Suppressor macrophage treated with lipopolysaccharide for 1 hour (primary cell): ENCODE measurements at places on chromosomes 12 and 14.

GRCh38 chr14:61549425-61549824 lies 145.9 kb upstream of the HIF1A start:
- DNase-seq, result peak; percentile 82

GRCh38 chr12:78864870-78865463 lies 393 bp downstream of the SYT1 start:
- DNase-seq, result no peak

GRCh38 chr14:99471731-99472130 lies 8.9 kb downstream of the SETD3 start:
- DNase-seq, result no peak

GRCh38 chr14:39781466-39781865 lies 349.2 kb upstream of the FBXO33 start:
- no peak for DNase-seq

DNA sequence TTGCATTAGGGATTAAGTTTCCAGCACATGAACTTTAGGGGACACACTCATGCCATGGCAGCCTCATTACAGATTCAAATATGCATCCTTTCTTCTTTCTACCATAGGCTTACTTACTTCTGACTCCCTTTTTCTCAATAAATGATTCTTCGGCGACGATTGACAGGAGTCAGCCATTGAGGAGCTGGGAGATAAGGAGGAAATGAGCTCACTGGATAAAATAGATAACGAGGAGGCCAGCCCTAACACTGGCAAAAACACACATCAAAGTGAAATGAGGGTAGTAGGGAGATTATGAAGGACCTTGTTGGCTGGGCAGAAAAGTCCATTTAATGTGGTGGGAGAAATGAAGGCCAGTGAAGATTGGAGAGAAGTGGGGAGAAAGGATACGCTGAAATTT lies 172.2 kb downstream of the SLC41A2 start:
- no peak for DNase-seq

GRCh38 chr12:72100854-72101253 lies 162.2 kb downstream of the TPH2 start:
- no peak for DNase-seq

- DNase-seq, result no peak
These were observed 85.4 kb downstream of the LGMN start for GRCh38 chr14:92663049-92663448.

DNA sequence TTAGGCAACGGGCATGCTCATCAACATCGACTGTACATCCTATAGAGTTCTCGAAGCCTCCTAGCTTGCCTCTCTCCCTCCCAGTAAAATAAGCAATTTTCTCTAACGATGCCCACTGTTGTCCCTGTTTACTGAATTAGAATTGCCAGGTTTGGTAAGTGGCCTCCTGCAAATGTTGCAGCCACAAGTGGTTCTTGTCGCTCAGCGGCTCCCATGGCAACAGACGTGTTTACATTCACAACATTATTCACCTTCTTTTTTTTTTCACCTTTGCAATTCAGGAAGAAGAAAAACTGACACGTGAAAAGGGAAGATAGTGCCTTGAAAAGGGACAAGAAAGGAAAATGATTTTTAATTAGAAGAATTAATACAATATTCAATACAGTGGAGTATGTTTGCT lies 100.9 kb upstream of the PKP2 start:
- no peak for DNase-seq

GRCh38 chr14:51028851-51029754 lies 65.8 kb downstream of the TRIM9 start:
- no peak for DNase-seq

DNA sequence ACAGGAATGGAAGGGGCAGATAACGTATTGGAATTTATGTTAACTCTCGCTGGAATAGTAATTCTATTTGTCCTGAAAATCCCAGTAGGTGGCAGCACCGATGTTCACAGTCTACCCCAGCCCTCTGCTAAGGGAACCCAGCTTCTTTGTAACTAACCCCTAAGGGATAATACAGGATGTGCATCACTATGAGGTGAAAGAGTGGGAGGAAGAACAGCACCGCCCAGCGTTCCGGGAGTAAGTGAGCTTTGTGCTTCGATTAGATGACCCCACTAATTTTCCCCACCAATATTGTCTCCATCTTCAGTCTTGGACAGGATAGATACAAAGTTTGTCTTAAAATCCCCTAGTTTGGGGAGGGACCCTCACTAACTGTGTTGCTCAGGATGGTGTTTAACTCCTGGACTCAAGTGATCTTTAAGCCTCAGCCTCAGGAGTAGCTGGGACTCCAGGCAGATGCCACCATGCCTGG lies 2.7 kb downstream of the SLC2A3 start:
- DNase-seq, result peak; percentile 93
